ENCODE measurements at places on chromosomes 7 and 10. TPM values are rescaled to one million over a fixed set of nuclear protein-coding genes. Genes with fewer than 3 reads are reported as not detected.

RBM20 gene
- total RNA-seq = not detected

TUBAL3 gene
- not detected for total RNA-seq

NT5C3A gene
- 41.2 TPM for total RNA-seq

TUBB8 gene
- 0.84 TPM for total RNA-seq

SFRP5 gene
- not detected for total RNA-seq

CELF2 gene
- total RNA-seq = 112 TPM

NKX2-3 gene
- not detected for total RNA-seq

PPP1R17 gene
- 0.20 TPM for total RNA-seq

SLC26A5 gene
- not detected for total RNA-seq

MOSPD3 gene
- 17.3 TPM for total RNA-seq

UBTD1 gene
- 1.8 TPM for total RNA-seq

FOXI2 gene
- not detected for total RNA-seq

MRM2 gene
- total RNA-seq = 30.7 TPM

GIMAP2 gene
- total RNA-seq = 18.1 TPM

PRSS37 gene
- not detected for total RNA-seq

NMT2 gene
- total RNA-seq = 73.3 TPM

NPTX2 gene
- not detected for total RNA-seq

HOXA2 gene
- total RNA-seq = not detected

CNPY1 gene
- total RNA-seq = not detected

OPN1SW gene
- not detected for total RNA-seq

All from B cell (primary cell).